ENCODE measurements at places on chromosomes 7 and 10.

- DNase-seq, result no peak
Measured at GRCh38 chr10:122285506-122286444, 14.7 kb downstream of the BTBD16 start.

GRCh38 chr10:62014510-62014909, 113.0 kb downstream of the ARID5B start:
- DNase-seq, result no peak

- DNase-seq, result peak; percentile 93
Measured at GRCh38 chr7:5679813-5680473, 101.5 kb downstream of the RNF216 start.

- no peak for DNase-seq
Measured at GRCh38 chr10:108775911-108776475, 1147.3 kb downstream of the XPNPEP1 start.

DNA sequence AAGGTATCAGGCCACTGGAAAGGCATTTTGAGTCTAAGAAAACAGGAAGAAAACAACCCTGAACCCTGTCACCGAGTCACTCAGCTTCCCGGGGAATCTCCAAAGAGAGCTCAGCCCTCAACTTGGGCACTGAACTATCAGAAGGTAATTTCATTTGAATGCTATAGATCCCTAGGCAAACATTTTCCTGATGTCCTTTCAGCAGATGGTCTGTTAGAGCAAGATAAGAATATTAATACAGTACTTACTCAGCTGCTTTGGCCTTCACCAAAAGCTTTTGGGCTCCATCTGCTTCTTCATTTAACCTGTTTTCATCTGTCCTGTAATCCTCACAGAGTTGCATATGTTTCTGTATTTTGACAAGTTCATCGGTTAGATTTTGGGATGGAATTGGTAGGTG, 34.2 kb upstream of the LAMB1 start:
- DNase-seq, result no peak

- DNase-seq, result no peak
Measured at GRCh38 chr10:59517996-59518395, 155.6 kb upstream of the FAM13C start.

All from KBM-7 (cell line).